ENCODE measurements at places on chromosomes 4 and X.

GRCh38 chrX:34909151-34909550 is 33.4 kb upstream of the FAM47B start:
- H3K36me3 ChIP-seq = no peaks in the 10 kb centered on the region
- DNase-seq = no peak
- no peak overlapping the region for H3K4me3 ChIP-seq
- no peaks in the 10 kb centered on the region for H3K4me1 ChIP-seq

DNA sequence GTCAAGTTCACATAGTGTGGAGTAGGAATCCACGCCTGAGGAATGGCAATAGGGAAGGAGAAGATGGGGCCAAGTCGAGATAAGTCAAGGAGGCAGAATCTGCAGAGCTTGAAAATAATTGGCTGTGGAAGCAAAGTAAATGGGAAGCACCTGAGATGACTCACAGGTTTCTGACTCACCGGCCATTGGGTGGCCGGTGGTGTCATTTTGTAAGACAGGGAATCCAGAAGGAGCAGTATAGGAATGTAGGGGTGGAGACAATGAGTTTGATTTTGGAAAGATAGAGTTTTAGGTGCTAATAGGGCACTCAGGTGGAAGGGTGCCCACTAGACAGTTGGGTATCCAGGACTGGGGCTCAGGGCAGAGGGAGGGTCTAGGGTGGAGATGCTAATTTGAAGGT is 201.0 kb upstream of the MAMLD1 start:
- no peaks in the 10 kb centered on the region for H3K36me3 ChIP-seq
- H3K4me1 ChIP-seq = no peaks in the 10 kb centered on the region
- H3K27ac ChIP-seq = no peak overlapping the region
- DNase-seq = no peak
- no peak overlapping the region for H3K4me3 ChIP-seq

DNA sequence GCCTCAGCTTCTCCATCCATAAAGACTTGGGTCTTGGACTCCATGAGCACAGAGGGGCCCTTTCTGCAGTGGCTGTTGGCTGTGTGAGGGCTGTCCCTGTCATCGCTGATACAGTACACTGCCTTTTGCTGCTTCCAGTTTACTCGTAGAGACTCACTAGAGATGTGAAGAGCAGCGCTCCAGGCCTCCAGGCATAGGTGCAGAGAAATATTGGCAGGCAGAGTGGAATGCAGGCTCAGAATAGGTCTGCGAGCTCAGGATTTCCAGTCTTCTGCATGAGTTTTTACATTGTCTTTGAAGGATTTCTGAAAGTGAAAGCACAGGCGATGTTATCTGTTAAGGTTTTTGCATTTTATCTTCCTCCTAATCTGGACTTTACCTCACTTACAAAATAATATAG is 97.4 kb downstream of the AASDH start:
- no peaks in the 10 kb centered on the region for H3K27me3 ChIP-seq
- no peak for DNase-seq
- no peaks in the 10 kb centered on the region for H3K36me3 ChIP-seq
- H3K4me3 ChIP-seq = no peak overlapping the region
- H3K27ac ChIP-seq = no peak overlapping the region

- no peaks in the 10 kb centered on the region for H3K27me3 ChIP-seq
- no peaks in the 10 kb centered on the region for H3K36me3 ChIP-seq
- no peak overlapping the region for H3K4me3 ChIP-seq
Measured at GRCh38 chrX:51779306-51779705, 36.1 kb downstream of the GSPT2 start.

DNA sequence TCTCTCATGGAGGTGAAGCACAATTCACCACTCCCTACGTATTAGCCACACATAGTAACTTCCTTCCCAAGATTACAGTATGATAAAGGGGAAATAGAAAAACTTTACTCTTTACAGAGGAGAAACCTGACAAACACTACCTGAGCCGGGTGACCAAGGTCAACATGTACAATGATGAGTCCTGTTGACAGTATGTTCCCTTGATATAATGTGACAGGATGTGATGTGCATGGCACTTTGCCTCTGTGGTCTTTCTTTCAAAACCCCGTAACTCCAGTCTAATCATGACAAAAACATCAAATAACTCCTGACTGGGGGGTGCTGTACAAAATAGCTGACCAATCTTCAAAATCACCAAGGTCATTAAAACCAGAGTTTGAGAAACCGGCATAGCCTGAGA is 60.6 kb downstream of the CD99L2 start:
- no peak overlapping the region for H3K27ac ChIP-seq
- no peaks in the 10 kb centered on the region for H3K27me3 ChIP-seq
- no peak overlapping the region for H3K4me3 ChIP-seq
- DNase-seq = no peak
- H3K36me3 ChIP-seq = peaks cover 12% of the 10 kb centered on the region
